Esophagus muscularis mucosa (tissue), 4 donors: ENCODE measurements at places on chromosomes 3 and 15. TPM values are rescaled to one million over a fixed set of nuclear protein-coding genes. Genes with fewer than 3 reads are reported as not detected.
A peak's percentile ranks its signal among the peaks of the same experiment; 100 is the strongest.

GRCh38 chr3:48435223-48435595, 4.7 kb downstream of the CCDC51 start:
- DNase-seq: no peak

GRCh38 chr3:29171043-29171990, 109.6 kb upstream of the RBMS3 start:
- DNase-seq: no peak

- DNase-seq: no peak
Observed at GRCh38 chr3:157333551-157333991, 103.1 kb upstream of the PTX3 start.

GRCh38 chr3:115685097-115685496, 61.8 kb downstream of the GAP43 start:
- DNase-seq: no peak

DNA sequence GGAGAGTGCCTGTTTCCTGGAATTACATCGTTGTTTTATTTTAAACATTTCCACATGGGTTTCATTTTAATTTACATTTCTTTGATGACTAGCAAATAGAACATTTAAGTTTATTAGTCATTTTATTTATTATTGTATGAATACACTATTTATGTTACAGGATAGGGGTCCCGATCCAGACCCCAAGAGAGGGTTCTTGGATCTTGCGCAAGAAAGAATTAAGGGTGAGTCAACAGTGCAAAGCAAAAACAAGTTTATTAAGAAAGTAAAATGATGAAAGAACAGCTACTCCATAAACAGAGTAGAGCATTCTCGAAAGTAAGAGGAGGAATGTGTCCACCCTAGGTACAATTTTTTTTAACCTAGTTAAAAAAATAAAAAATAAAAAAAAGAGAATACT, 539.5 kb downstream of the NAALADL2 start:
- DNase-seq: no peak

DNA sequence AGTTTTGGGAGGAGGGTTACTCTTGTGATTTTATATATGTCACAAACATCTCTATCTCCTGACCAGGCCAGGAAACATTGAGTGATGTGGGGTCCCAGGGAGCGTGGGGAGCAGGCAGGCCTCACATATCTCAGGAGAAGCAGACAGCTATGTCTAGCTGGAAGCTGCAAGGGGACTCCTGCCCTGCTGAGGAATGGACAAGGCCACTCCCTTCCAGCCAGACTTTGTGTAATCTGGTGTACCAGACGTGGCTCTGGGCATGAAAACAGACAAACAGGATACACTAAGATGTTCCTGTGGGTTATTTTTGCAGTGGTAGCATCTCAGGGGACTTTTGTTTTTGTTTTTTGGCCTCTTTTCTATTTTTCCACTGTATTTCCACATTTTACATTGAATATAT, 23.2 kb downstream of the CYP8B1 start:
- DNase-seq: no peak

GRCh38 chr15:56537881-56538280, 72.9 kb upstream of the MNS1 start:
- DNase-seq: no peak

GRCh38 chr3:177465257-177465642, 268.0 kb upstream of the TBL1XR1 start:
- DNase-seq: no peak

DNA sequence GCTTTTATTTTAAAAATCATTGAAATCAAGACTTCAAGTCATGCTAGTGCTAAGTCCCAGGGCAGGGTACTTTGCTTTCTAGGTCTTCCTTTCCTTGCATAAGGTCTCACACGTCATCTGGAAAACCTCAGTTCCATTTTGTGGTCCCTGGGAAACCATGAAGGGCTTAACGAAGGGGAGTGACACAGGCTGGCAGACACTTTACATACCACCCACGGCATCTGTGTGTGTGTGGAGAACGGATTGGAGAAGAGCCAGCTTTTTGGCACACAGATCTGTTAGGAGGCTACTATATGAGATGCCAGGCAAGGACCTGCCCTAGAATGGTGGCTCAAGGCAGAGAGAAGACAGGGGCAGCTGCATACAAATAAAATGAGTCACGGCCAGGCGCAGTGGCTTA, 107.5 kb upstream of the NSMCE3 start:
- DNase-seq: no peak

DNA sequence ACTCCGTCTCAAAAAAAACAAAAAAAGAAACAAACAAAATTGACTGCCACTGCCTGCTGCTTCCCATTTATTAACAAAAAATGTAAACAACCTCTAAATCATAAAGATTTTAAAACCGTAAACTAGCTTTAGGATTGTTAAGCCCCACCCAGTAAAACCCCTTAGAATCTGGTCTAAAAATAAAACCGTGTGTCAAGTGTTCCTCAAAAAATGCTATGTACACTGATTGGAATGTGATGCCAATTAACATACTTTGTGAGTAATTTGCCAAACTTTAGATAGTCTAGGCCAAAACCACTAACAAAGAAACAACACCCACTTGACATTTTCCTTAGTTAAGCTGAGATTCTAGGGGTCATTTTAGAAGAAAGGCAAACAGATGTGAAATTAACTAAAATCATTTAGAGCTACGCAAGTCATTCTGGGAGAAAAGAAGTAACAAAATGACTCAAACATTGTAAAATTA, 5.3 kb downstream of the RAF1 start:
- no peak for DNase-seq

Gene SPESP1
- total RNA-seq: 3.1 TPM

Gene RASL12
- 215 TPM for total RNA-seq

Gene RASGRF1
- not detected for total RNA-seq

- no peak for DNase-seq
Observed at GRCh38 chr3:124345845-124346244, 353.9 kb upstream of the ROPN1 start.

GRCh38 chr15:67839929-67840748, at the start of gene RNU6-1:
Gene RNU6-1, minus strand, starts transcription at chr15:67840045.
- DNase-seq: peak; percentile 98

DNA sequence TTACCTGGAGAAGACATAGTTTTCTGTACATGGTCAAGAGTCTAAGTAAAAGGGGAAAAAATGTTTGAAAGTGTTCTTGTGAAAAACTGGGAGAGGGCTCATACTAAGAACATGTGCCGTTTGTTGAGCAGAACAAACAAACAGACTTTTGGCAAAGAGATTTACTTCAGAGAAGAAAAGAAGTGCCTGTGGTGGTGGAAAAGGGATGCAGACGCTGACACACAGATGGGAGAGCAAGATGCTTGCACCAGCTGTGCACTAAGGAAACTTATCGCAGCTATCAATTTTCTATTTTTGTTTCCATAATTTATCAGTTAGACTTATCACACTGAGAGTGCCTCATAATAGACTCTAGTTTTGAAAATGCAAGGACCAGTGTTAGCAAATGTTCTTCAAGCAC, 259.6 kb upstream of the PDZRN3 start:
- DNase-seq: no peak

GRCh38 chr15:47442371-47442770, 274.9 kb upstream of the SEMA6D start:
- no peak for DNase-seq

Gene PXYLP1
- total RNA-seq: 9.9 TPM

Gene FAM227B
- total RNA-seq: 13.7 TPM

Gene PPP1R14D
- not detected for total RNA-seq

DNA sequence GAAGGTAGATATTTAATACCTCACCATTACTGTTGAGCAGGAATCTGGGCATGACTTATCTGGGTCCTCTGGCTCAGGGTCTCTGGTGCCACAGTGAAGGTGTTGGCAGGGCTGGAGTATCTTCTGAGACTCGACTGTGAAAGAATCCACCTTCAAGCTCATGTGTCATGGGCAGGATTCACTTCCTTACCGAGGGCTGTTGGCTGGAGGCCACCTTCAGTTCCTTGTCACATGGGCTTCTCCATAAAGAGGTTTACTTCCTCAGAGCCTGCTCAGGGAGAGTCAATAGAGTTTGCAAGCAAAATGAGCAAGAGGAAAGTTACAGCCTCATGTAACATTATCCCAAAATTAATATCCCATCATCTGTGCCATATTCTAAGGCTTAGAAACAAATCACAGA, 459.5 kb downstream of the NR2F2 start:
- peak; percentile 64 for DNase-seq

Gene PLSCR2
- not detected for total RNA-seq

DNA sequence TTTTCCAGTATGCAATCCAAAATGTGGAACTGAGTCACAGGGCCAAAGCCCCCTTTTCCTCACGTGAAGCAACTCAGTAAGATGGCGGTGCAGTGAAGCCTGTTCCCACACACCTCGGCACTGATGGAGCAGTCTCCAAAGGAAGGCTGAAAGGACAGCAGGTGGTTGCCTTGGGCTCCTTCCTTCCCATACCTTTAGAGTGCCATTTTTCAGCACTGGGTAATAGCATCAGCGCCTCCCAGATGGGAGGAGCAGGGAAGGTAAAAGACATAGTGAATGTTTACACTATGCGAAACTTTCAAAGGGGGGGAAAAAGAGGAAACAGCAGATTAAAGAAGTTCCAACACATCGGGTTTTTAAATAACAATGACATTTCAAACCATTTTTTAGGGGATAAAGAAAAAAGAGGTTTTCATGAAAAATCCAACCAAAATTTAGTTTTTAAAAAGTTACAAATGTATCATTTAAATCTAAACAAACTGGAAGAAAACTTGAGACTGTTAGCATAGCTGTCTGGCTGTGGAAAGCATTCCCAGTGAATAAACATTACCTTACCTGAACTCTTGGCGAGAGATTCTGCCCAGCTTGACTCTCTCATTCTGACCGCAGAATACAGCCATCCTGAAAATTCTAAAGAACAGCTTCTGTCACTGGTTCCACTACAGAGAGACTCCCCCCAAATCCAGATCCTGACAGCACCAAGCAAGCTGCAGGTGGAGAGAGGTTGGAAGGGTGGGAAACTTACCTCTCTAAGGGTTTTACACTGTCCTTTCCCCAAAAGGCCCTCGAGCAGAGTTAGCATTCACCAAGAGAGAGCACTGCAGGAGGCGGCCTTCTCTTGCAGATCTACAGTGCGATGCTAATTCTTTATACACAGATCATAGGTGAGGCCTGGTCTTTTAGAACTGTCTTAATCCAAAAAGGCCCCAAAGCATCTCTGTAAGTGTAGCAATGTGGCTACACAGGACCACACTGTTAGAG, 32.6 kb downstream of the ABCC5 start:
- no peak for DNase-seq

DNA sequence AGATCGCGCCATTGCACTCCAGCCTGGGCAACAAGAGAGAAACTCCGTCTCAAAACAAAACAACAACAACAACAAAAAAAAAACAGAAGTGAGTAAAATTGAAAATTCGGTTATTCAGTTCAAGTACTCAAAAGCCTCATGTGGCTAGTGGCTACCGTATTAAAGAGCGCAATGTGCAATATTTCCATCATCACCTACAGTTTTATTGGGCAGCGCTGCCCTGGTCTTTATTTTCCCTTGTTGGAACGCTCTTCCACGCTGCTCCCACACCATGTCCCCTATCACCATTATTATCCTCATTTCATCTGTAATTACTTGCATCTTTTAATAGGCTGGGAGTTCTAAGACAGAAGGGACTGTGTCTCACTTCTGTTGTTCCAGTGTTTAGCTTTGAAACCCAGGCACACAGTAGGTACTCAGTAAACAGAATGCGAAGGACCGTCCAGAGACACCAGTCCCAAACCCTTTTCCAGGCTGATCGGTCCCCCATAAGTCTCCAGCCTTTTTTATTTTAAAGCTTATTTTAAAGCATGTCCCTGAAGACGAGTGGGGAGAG, 423 bp upstream of the HACD3 start:
- no peak for DNase-seq

DNA sequence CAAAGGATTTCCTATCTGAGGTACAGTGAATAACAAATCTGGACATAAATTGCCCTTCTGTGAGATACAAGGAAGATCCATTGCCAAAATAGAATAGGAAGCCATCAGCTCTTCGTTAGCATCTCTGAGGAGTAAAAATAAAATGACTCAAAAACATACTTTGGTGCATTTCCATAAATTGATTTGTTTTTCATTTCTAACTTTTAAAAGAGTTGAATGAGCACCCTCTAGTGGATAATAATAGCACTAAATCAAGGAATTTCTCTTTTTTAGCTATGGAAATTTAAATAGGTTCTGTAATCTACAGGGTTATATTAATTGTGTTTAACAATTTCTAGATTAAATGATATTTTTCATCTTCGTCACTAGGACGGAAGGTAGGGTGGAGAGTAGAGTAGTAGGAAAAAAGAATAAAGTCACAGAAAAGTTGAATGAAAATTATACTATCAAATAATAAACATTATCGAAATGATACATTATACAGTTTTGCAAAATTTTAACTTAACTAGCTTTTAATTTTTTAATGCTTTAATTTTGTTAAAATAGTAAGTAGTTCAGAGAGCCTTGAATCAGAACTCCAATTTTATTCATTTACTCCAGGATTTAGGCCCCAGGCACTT, 6.4 kb downstream of the NSUN3 start:
- no peak for DNase-seq

- DNase-seq: no peak
Observed at GRCh38 chr15:51183076-51183475, 88.4 kb upstream of the TNFAIP8L3 start.

GRCh38 chr3:190526787-190527762, 13.2 kb downstream of the IL1RAP start:
- DNase-seq: no peak

- peak; percentile 17 for DNase-seq
Observed at GRCh38 chr3:31252216-31253185, 280.2 kb upstream of the STT3B start.

DNA sequence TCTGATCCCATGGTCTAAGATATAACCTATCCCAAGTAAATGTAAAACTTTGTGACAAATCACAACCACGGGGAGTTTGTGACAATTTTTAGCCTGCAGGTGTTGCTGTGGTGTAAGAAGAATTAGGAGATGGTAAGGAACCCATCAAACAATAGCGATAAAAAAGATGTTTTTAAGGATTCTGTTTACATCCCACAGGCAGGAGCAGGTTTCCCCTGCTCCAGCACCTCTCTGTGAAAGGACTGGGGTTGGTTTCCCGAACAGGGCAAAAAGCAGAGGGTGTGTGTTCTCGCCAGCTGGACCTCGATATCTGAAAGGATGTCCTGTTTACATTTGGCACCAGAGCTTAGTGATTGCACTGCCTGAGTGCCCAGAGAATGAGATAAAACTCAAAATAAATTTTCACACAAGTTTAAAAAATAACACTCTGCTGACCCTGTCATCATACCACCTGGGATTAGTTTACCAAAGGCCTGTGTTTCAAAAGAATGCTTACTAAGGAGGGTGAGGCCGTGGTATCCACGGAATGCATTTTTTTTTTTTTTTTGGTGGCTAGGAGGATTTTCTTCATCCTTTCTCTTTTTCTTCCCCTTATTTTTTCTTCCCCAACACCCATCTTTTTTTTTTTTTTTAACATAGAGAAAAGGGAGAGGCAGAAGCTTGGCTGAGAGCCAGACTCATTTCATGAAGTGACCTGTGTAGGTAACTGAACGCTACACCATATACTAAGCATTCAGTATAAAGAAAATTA, 151.8 kb upstream of the DPH6 start:
- no peak for DNase-seq

GRCh38 chr15:100308213-100308600, 33.6 kb downstream of the ADAMTS17 start:
- no peak for DNase-seq

Gene FBLN2
- 138 TPM for total RNA-seq
